Effector memory CD4-positive, alpha-beta T cell (primary cell): ENCODE measurements at places on chromosomes 3 and 15.

DNA sequence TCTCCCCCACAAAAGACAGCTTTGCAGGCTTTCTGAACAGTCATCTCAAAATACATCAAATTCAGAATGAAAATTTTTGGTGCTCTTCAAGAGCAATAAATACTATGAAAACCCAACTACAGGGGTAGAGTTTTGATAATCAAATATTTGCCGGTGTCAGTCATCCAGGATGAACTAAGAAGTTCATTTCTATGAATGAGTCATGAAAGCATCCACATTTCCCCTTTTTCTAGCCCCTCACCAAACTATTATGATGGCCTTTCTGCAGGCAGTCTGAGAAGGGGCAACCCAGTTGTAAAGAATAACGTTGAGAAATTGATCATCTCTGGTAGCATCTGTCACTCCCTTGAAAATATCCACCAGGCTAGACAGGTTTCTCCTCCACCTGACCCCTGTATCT lies 3.1 kb upstream of the LPCAT4 start:
- no peaks in the 10 kb centered on the region for H3K27me3 ChIP-seq
- H3K27ac ChIP-seq: no peak overlapping the region
- no peaks in the 10 kb centered on the region for H3K36me3 ChIP-seq
- no peak overlapping the region for H3K4me3 ChIP-seq

- no peaks in the 10 kb centered on the region for H3K4me1 ChIP-seq
- DNase-seq: no peak
- no peaks in the 10 kb centered on the region for H3K27me3 ChIP-seq
- H3K4me3 ChIP-seq: no peak overlapping the region
- H3K27ac ChIP-seq: no peak overlapping the region
Observed at GRCh38 chr3:1693145-1693544, 405.5 kb upstream of the CNTN4 start.

GRCh38 chr15:26132811-26133210 lies 269.7 kb upstream of the ATP10A start:
- H3K4me1 ChIP-seq: no peaks in the 10 kb centered on the region
- H3K36me3 ChIP-seq: no peaks in the 10 kb centered on the region
- DNase-seq: no peak
- H3K27ac ChIP-seq: no peak overlapping the region
- no peak overlapping the region for H3K4me3 ChIP-seq

GRCh38 chr15:72242775-72243370 lies 11.9 kb upstream of the PKM start:
- no peak for DNase-seq
- no peak overlapping the region for H3K27ac ChIP-seq
- H3K4me1 ChIP-seq: no peaks in the 10 kb centered on the region
- no peak overlapping the region for H3K4me3 ChIP-seq

DNA sequence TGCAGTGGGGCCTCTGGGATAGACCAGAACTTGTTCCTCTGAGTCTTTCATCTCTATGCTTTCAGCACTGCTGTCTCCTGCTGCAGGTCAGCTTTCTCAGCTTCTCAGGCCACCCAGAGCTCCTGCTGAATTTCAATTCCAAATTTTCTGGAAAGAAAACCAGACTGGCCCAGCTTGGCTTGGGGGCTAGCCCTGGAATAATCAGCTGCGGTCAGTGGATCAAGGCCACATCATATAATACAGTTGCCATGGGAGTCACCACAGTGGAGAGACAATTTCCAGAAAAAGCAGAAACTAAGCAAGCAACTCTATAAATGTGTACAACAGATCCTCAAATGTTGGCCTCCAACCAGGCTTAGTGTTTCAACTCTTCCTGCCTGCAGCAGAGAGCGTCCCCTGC lies 91.1 kb upstream of the SLC24A5 start:
- H3K36me3 ChIP-seq: no peaks in the 10 kb centered on the region
- no peaks in the 10 kb centered on the region for H3K27me3 ChIP-seq
- H3K4me3 ChIP-seq: no peak overlapping the region
- no peaks in the 10 kb centered on the region for H3K4me1 ChIP-seq
- no peak for DNase-seq

DNA sequence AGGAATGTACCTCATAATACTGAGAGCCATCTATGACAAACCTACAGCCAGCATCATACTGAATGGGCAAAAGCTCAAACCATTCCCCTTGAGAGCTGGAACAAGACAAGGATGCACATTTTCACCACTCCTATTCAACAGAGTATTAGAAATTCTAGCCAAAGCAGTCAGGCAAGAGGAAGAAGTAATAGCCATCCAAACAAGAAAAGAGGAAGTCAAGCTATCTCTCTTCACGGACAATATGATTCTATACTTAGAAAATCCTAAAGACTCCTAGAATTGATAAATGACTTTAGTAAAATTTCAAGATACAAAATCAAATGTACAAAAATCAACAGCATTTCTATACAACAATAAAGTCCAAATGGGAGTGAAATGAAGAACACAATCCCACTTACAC lies 30.2 kb downstream of the OCA2 start:
- H3K27ac ChIP-seq: no peak overlapping the region
- no peak overlapping the region for H3K4me3 ChIP-seq
- no peaks in the 10 kb centered on the region for H3K27me3 ChIP-seq
- no peaks in the 10 kb centered on the region for H3K36me3 ChIP-seq
- H3K4me1 ChIP-seq: no peaks in the 10 kb centered on the region

- no peak for DNase-seq
- H3K4me1 ChIP-seq: peaks cover 3% of the 10 kb centered on the region
- no peak overlapping the region for H3K27ac ChIP-seq
- no peak overlapping the region for H3K4me3 ChIP-seq
- no peaks in the 10 kb centered on the region for H3K27me3 ChIP-seq
Observed at GRCh38 chr3:10421996-10422395, 83.4 kb downstream of the ATP2B2 start.

- H3K4me1 ChIP-seq: no peaks in the 10 kb centered on the region
- H3K27me3 ChIP-seq: no peaks in the 10 kb centered on the region
- no peak for DNase-seq
- no peaks in the 10 kb centered on the region for H3K36me3 ChIP-seq
- no peak overlapping the region for H3K27ac ChIP-seq
- H3K4me3 ChIP-seq: no peak overlapping the region
Observed at GRCh38 chr3:178275793-178276192, 260.4 kb upstream of the KCNMB2 start.

DNA sequence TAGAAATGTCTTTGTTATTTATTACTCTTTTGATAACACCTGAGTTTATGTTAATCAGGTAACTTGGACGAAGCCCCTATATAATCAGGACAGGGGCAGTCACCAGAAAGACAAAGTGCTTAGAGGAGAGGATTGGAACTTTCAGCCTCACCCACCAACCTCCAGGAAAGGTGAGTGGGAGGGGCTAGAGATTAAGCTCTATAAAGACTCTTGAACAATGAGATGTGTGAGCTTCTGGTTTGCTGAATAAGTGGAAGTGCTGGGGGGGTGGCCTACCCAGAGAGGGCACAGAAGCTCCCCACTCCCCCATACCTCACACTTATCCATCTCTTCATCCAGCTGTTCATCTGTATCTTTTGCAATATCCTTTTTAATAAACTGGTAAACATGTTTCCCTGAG lies 73.9 kb downstream of the TTBK2 start:
- H3K36me3 ChIP-seq: no peaks in the 10 kb centered on the region
- no peaks in the 10 kb centered on the region for H3K4me1 ChIP-seq
- DNase-seq: no peak
- H3K27ac ChIP-seq: no peak overlapping the region

DNA sequence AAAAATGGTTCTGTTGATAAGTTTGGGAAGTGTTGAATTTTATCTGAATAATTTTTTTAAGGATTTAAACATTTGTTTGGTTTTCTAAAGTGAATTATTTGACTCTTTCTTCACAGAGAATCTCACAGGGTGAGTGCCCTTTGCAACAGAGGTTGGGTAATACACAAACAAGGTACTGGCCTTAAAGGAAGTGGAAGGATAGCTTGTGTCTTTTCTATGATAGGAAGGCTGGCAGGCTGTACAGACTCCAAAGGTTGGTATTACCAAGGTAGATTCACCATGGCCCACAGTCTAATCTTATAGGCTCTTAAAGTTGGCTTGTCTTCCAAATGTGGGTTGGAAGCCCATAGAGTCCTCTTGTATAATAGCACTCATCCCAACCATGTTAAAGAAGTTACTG lies 311.5 kb downstream of the SV2B start:
- no peaks in the 10 kb centered on the region for H3K4me1 ChIP-seq
- H3K27ac ChIP-seq: no peak overlapping the region
- no peaks in the 10 kb centered on the region for H3K36me3 ChIP-seq
- H3K27me3 ChIP-seq: no peaks in the 10 kb centered on the region
- no peak overlapping the region for H3K4me3 ChIP-seq

GRCh38 chr15:63313825-63314224 lies 36.4 kb downstream of the APH1B start:
- H3K4me3 ChIP-seq: no peak overlapping the region
- H3K27ac ChIP-seq: no peak overlapping the region
- no peaks in the 10 kb centered on the region for H3K4me1 ChIP-seq
- no peaks in the 10 kb centered on the region for H3K36me3 ChIP-seq
- DNase-seq: no peak

DNA sequence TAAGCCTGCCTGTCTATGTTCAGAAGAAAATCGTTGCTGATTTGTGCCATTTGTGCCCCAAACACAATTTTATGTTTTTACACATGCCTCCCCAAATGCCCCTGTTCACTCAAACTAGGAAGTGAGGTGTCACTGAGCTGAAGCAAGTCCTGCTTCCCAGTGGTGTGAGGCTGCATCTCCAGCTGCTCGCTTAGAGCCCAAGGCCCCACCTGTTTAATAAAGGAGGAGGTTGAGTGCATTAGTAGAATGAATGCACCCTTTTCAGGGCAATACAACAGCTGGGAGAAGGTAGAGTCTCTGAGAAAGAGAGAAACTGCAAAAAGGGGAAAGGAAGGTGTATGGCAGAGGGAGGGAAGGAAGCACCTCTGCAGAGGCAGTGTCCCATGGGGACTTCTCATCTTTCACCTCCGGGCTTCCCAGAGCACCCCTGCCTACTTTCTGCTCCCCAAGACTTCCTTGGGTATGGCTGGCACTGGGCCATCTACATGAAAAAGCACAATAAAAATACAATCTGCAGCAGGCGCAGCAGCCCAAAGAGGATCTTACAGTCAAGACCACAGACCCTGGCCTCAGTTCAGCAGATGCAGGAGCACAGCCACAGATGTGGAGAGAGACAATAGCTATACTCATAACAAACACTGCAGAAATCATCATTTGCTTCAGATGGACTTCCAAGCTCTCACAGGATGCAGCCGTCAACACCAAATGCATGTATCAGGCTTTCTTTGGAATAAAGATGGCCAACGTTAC lies 165.9 kb downstream of the POLR2M start:
- no peak for DNase-seq
- no peak overlapping the region for H3K4me3 ChIP-seq
- H3K4me1 ChIP-seq: no peaks in the 10 kb centered on the region
- H3K27me3 ChIP-seq: no peaks in the 10 kb centered on the region
- H3K27ac ChIP-seq: no peak overlapping the region

GRCh38 chr15:94235646-94236045 lies 4.3 kb downstream of the MCTP2 start:
- no peak overlapping the region for H3K27ac ChIP-seq
- no peaks in the 10 kb centered on the region for H3K36me3 ChIP-seq
- H3K4me1 ChIP-seq: peaks cover 1% of the 10 kb centered on the region
- H3K27me3 ChIP-seq: no peaks in the 10 kb centered on the region
- no peak overlapping the region for H3K4me3 ChIP-seq
- no peak for DNase-seq

GRCh38 chr15:99130765-99131440 lies 26.0 kb downstream of the SYNM start:
- H3K27me3 ChIP-seq: no peaks in the 10 kb centered on the region
- H3K4me3 ChIP-seq: no peak overlapping the region
- no peak for DNase-seq
- no peak overlapping the region for H3K27ac ChIP-seq
- no peaks in the 10 kb centered on the region for H3K4me1 ChIP-seq
- no peaks in the 10 kb centered on the region for H3K36me3 ChIP-seq

DNA sequence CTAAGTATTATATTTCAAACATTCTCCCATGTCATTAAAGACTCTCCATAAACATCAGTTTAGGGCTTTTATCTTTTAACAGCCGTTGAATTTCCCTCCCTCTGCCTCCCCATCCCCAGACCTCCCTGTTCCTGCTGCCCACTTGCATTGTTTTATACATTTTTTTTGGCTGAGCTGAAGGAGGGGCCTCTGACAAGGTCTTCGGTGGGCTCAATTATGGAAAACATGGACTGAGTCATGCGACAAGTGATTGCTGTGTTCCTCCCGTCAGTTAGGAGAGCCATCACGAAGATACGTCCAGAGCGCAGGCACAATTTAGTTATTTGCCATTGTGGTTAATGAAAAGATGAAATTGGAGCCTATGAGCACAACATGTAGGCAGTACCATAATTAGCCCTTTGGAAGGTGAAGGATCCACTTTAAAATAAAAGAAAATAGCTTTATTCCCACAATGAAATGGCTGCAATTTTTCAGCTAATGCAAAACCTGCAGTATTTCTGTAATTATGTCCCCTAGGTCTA lies 12.0 kb upstream of the NMNAT3 start:
- H3K4me1 ChIP-seq: no peaks in the 10 kb centered on the region
- DNase-seq: no peak
- no peaks in the 10 kb centered on the region for H3K36me3 ChIP-seq
- H3K27ac ChIP-seq: no peak overlapping the region
- H3K27me3 ChIP-seq: no peaks in the 10 kb centered on the region
- H3K4me3 ChIP-seq: no peak overlapping the region

DNA sequence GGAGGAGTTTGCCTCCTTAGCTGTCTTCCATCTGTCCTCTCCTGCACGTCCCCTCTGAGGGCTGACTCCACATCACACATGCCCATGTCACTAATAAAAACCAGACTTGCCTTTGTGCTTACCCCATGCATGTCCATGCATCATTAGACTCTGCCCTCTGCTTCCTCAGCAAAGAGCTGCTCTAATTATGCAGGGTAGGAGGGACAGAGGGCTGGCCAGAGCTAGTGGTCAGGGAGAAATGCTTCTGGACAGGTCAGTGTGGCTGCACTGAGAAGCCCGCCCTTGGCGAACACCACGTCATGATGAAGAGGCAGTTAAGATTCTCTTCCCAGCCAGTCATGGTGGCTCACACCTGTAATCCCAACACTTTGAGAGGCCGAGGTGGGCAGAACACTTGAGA lies 8.9 kb downstream of the CA12 start:
- no peak overlapping the region for H3K4me3 ChIP-seq
- H3K36me3 ChIP-seq: no peaks in the 10 kb centered on the region
- no peaks in the 10 kb centered on the region for H3K4me1 ChIP-seq
- peaks cover 8% of the 10 kb centered on the region for H3K27me3 ChIP-seq
- DNase-seq: no peak

GRCh38 chr3:122076491-122077292 lies 21.5 kb downstream of the CD86 start:
- H3K27ac ChIP-seq: no peak overlapping the region
- no peaks in the 10 kb centered on the region for H3K36me3 ChIP-seq
- no peaks in the 10 kb centered on the region for H3K27me3 ChIP-seq
- no peak overlapping the region for H3K4me3 ChIP-seq
- DNase-seq: no peak
